ENCODE measurements at places on chromosomes 7 and 10.
A peak's percentile ranks its signal among the peaks of the same experiment; 100 is the strongest.

DNA sequence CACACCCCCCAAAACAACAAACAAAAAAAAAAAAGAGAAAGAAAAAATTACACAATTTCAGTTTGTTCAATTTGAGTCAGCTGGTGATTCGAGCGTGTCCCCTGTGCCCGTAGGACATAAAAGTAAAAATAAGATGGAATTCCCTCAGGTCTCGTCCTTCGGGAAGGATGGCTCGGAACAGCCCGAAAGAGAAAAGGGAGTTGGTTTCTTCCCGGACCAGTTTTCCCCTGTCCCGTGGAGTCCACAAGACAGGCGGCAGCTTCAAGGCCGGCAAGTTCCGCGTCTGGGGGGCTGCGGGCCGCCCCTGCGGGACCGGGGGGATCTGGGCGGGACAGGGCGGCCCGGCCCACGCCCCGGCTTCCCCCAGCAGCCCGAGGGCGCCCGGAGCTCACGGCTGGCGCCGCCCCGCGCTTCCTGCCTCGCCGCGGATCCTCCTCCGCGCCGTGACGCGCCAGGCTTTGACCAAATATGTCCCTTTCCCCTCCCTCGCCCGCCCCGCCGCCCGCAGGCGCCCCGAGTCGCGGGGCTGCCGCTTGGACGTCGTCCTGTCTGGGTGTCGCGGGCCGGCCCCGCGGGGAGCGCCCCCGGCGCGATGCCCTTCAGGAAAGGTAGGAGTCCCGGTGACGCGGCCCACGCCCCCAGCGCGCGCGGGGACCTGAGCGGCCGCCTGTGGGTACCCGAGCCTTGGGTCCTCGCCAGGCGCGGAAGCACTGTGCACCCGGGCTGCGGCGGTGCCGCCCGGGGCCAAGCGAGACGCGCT lies 55.8 kb downstream of the RBM17 start:
- DNase-seq = peak; percentile 60

GRCh38 chr10:58567652-58568051 lies 55.0 kb downstream of the BICC1 start:
- no peak for DNase-seq

- DNase-seq = no peak
These were observed 35.0 kb downstream of the ARMC3 start for GRCh38 chr10:22962817-22963216.

- no peak for DNase-seq
These were observed 66.8 kb downstream of the NRP1 start for GRCh38 chr10:33267708-33268107.

GRCh38 chr10:381346-381745 lies 246.1 kb downstream of the ZMYND11 start:
- DNase-seq = no peak

- no peak for DNase-seq
These were observed 90.4 kb downstream of the PTPRE start for GRCh38 chr10:127997271-127997670.

- no peak for DNase-seq
These were observed 23.5 kb upstream of the KDM7A start for GRCh38 chr7:140200061-140200989.

DNA sequence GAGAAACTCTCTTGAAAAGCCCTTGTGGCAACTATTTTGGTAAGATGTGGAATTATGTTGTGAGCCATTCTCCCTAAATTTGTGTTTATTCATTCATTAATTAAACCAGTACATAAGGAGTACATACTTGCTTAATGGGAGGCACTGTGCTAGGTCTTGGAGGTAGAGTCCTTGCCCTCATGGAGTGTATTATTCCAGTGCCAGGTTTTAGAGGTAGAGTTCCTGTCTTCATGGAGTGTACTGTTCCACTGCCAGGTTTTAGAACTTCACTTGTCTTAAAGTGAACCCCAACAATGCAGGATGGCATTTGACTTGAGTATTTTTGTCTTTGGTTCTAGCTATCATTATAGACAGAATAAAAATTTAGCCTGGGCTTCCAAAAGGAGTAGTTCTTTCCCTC lies 8.8 kb downstream of the MXI1 start:
- DNase-seq = no peak

DNA sequence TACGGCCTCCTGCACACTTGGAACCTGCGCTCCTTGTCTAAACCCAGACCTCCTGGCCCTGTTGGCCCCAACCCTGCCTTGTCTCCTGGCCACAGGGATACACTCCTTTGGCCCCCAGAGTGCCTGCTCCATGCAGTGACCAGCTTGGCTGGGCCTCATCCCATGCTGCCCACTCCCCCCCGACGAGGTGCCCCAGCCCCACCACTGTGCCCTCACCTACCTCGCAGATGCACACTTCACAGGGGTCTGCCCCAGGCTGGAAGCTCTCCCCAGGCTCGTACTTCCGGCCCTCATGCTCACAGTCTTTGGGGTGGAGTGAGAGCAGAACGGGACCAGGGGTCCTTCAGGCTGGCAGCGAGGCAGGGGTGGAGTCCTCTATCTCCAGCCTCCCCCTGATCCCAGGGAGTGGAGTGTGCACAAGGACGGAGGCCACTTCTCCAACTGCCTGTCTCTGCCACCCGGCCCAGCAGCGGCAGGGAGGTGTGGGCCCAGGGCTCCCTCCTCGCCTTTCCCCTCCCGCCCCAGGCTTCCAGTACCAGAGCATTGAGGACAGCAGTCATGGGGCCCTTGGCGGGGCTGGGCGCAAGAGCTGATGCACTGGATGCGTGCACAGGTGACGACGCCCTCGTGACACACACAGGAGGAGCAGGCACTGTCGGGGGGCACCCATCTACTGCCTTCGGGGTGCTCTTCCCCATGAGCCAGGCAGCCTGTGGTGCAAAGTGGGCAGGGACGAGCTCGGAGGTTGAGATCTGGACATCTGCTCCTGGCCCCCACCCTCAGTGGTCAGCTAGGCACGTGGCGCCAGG lies 22.1 kb downstream of the ATP6V1F start:
- no peak for DNase-seq

- no peak for DNase-seq
These were observed 93.0 kb downstream of the ARHGAP22 start for GRCh38 chr10:48511875-48512231.

- DNase-seq = no peak
These were observed 440.8 kb downstream of the HTR7 start for GRCh38 chr10:90417029-90417428.

DNA sequence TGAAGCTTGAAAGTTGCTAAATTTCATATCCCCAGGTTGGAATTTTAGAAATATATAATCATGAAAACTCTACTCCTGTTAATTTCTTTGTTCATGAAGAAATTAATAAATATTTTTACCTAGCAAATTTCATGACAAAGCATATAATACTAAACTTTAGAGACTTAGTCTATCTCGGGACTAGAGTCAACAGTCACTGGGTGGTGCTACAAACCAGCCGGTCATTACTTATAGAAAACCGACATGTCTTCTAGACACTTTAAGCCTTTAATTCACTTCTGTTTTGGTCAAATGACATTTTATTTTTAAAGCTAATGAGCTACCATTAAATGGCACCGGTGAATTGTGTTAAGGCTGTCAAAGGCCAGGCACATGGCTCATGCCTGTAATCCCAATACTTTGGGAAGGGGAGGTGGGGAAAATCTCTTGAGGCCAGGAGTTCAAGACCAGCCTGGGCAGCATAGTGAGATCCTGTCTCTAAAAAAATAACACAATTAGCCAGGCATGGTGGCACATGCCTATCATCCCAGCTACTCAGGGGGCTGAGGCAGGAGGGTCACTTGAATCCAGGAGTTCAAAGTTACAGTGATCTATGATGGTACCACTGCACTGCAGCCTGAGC lies 270.1 kb downstream of the CACNA2D1 start:
- no peak for DNase-seq

DNA sequence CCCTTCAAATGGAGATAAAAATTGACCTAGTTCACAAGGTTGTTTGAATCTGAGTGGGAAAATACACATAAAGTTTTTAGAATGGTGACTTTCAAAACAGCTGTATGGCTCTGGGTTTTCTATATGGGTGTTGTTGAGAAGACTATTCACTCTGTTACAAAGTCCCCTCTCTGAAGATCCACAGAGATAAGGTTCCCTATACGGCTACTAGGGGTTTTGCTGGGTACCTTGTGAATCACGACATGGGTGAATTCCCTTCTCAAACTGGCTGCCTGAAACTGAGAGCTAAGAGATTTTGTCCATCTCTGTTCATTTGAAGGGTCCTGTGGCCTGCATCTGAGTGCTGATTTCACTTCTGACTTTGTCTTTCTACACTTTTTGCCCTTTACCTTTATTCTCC lies 11.8 kb upstream of the SLC13A1 start:
- no peak for DNase-seq

DNA sequence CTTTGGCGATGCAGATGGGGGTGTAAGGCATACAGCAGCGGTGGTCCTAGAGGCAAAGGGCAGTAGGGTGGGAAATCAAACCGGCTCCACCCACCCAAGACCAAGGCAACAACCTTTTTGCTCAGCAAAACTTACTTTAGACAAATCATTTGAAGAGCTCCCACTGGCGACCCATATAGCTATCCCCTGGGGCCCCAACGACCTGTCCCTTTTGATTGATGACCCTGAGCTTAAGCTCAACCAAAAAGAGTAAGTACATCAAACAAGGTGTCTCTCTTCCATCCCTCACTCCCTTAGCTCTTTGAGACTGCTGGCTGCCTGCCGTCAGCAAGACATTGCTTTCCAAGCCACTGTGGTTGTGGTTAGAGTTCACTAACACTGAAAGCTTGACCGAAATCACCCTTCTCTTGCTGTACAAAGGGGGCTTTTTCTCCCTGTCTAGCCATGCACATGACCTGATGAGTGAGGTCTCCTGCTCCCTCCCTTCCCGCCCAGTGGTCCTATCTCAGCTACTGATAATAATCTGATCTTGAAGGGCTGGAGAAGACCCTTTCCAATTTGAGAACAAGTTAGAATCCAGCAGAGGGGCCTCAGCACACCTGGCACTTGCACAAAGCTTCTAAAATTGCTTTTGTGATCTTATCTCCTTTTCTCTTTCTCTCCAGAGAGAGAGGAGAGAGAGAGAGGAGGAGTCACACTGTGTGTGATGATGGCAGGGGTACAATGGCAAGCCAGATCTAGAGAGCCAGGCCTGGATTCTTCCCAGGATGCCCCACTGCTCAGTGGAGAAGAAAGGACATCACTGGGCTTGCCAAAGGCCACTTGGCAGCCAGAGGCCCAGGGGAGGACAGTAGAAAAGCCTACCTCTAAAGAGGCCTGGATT lies 42.2 kb downstream of the XPNPEP1 start:
- DNase-seq = no peak

- DNase-seq = no peak
These were observed 2.5 kb upstream of the GDF2 start for GRCh38 chr10:47319784-47320183.

DNA sequence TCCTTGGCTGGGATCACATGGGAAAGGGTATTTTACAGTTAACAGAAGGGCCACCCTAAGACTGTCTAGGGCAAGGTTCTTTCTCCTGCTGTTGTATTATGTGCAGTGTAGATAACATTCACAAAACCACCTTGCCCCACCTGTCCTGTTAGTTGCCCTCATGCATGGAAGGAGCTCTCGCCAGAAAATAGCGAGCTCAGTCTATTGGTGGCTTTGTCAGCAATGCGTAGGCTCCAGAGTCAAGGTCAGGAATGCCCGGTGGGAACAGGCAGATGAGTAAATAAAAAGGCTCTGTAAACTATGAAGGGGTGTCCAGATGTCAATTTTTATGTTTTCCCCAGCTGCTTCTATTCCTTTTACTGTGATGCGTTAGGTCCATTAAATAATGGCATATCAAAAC lies 107.1 kb upstream of the WDR11 start:
- no peak for DNase-seq

GRCh38 chr7:93148144-93148543 lies at the start of gene SAMD9L:
SAMD9L (minus strand) TSS chr7:93148385; CDS start chr7:93135971, 12,414 bp downstream.
- no peak for DNase-seq
